ENCODE measurements at places on chromosomes 5 and 9.

- DNase-seq, result no peak
These were observed 672 bp downstream of the PAXX start for GRCh38 chr9:136992819-136993369.

GRCh38 chr9:69198521-69199220 is 24.6 kb downstream of the TJP2 start:
- no peak for DNase-seq

DNA sequence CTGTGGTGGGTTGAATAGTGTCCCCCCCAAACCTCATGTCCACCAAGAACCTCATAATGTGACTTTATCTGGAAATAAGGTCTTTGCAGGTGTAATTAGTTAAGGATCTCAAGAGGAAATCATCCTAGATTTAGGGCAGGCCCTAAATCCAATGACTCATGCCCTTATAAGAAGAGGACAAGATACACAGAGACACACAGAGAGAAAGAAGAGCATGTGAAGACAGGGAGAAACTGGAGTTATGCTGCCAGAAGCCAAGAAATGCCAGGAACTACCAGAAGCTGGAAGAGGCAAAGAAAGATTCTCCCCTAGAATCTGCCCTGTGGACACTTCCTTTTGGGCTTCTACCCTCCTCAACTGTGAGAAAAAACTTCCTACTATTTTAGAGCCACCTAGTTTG is 8.8 kb downstream of the FAM13B start:
- DNase-seq, result no peak

GRCh38 chr5:113087976-113088514 is 111.4 kb downstream of the DCP2 start:
- DNase-seq, result no peak

DNA sequence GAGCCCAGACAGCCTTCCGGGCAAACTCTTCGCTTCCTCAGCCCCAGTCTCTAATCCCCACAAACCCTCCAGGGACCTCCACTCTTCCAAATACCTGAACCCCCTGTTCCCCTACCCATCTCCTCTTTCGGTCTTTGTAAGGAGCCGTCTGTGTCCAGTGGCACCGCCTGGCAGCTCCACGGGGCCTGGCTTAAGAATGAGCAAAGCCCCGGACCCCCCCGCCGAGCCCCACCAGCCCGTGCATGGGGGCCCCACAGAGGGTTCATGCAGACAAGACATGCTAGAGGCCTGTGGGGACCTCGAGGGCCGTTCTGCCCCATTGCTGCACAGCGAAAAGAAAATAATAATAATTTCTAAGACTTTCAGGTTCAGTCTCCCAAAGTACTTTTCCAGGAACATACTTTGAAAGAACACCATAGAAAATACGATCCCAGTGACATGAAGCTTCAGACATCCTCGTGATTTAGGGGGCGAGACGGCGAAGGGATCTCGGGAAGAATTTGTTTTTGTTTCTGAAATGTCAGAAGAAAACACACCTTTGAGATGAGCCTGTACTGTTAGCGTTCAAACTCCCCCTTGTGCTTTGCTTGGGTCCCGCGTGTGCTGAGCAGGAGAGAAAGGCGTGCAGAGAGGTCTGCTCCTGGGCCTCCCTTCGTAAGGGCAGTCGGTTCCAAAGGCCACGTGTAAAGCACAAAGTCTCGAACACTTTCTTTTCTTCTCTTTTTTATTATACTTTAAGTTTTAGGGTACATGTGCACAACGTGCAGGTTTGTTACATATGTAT is 49.2 kb downstream of the IRX2 start:
- no peak for DNase-seq

GRCh38 chr5:2871282-2871681 is 119.8 kb upstream of the IRX2 start:
- no peak for DNase-seq

DNA sequence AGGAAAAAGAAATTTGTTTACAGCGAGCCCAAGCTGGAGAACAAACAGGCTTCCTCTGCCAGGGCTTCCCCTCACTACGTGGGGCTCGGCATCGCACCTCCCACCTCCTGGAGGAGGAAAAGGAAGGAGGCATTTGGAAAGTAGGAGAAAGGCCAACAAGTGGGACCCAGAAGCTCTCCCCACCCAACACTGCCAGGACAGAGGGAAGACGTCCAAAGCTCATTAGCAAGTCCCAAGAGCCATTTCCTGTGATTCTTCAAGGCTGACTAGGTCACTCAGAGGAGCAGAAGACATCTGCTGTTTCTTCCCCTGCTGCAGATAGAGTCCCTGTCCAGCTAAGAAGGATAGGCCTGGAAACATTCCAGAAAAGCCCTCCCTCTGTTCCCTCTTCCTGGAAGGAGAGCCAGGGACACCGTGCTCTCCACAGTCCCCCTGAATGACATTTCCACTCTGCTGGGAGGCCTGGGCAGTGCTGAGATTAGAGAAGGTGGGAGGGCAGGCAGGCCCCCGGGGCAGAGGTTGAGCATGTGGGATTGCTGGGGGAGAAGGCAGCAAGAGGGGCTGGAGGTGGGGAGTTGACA is 57.0 kb upstream of the NEURL1B start:
- no peak for DNase-seq

DNA sequence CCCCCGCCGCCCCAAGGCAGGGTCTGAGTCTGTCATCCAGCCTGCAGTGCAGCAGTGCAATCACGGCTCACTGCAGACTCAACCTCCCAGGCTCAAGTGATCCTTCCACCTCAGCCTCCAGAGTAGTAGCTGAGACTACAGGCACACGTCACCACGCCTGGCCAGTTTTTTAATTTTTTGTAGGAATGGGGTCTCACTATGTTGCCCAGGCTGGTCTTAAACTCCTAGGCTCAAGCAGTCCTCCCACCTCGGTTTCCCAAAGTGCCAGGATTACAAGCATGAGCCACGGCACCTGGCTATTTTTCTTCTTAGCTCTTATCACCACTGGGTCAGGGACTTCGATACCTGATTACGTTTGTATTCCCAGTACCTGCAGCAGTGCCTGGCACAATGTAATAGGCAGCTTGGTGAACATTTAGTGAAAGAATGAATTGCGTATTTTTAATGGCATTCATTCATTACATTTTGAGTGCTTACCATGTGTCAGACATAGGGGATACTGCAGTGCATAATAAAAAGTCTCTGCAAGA is 10.3 kb downstream of the LARP1 start:
- DNase-seq, result no peak

GRCh38 chr5:171263181-171263580 is 45.9 kb upstream of the TLX3 start:
- DNase-seq, result no peak

DNA sequence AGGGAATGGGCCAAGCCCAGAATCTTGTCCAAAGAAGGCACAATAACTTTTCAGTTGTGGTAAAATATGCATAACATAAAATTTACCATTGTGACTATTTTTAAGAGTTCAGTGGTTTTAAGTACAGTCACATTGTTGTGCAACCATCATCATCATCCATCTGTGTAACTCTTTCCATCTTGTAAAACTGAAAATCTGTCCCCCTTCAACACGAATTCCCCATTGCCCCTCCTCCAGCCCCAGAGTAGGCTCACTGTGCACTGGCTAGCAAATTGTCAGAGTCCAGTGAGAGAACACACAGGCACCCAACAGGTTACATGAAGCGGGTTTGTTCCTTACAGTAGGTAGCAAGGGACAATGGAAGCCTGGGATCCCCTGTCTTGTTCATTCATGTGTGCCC is 13.7 kb downstream of the BARX1 start:
- DNase-seq, result no peak

- DNase-seq, result no peak
These were observed 16.8 kb downstream of the MGAT1 start for GRCh38 chr5:180785794-180786221.

- DNase-seq, result no peak
These were observed 215.5 kb downstream of the ZNF608 start for GRCh38 chr5:124530916-124531315.

DNA sequence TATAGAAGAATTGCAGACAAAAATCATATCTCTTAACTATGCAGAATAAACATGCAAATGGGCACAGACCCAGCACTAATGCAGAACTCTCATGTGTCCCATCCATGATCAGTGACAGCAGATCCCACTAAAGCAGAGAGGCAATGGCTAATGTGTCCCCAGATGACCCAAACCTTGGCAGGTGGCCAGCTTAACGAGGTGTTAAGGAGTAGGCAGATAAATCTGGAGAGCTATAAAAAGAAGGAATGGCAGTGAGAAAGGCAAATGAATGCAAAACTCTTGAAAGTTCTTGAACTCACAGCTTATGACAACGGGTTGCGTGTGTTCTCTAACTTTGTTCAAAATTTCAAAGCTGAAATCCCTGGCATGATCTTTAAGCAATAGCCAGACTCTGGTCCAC is 265.4 kb downstream of the RASEF start:
- DNase-seq, result no peak

DNA sequence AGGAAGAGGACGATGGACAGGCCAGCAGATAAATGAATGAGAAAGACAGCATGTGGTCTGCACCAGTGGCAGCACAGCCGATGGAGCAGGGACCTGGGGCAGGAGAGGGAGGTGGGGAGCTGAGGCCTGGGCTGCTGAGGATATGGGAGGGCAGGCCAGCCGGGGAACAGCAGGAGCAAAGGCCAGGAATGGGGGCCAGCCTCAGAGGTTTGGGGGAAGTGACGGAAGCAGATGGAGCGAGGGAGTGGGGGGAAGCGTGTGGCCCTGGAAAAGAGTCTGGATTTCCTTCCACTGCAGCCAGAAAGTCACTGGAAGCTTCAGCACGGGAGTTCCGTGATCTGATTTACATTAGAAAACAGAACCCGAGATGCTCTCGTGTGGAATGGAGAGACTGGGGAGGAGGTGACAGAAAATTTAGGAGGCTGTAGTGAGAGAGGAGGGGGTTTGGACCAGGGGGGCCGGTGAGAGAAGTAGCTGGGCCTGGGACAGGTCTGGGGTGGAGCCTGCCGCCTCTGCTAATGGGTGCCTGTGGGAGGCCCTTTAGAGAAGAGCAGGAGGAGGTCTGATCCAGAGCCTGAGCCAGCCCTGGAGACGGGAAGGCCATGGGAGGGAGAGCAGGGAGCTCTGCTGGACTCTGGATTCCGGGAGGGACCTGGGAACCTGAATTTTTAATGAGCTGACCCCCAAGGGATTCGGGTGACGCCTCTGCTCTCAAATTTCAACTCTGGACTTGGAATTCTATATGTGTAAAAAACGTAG is 65.4 kb downstream of the TSPAN17 start:
- no peak for DNase-seq

GRCh38 chr5:158511454-158511853 is 588.3 kb downstream of the EBF1 start:
- no peak for DNase-seq

All from stimulated activated CD4-positive, alpha-beta T cell treated with anti-CD3 and anti-CD28 coated beads, Interleukin-4, amount 100 ng/mL, for 24 hours (primary cell).